Naive thymus-derived CD8-positive, alpha-beta T cell (primary cell): ENCODE measurements at places on chromosomes 4 and X. TPM values are rescaled to one million over a fixed set of nuclear protein-coding genes. Genes with fewer than 3 reads are reported as not detected.

Gene CDX4
- not detected for total RNA-seq

Gene THAP6
- total RNA-seq = 34.0 TPM

Gene IGSF1
- total RNA-seq = not detected

Gene ZFP92
- total RNA-seq = 0.47 TPM

Gene DOCK11
- total RNA-seq = 116 TPM

Gene MAGIX
- 1.2 TPM for total RNA-seq

- no peak for DNase-seq
- peaks cover 47% of the 10 kb centered on the region for H3K4me1 ChIP-seq
- no peaks in the 10 kb centered on the region for H3K36me3 ChIP-seq
- no peaks in the 10 kb centered on the region for H3K27me3 ChIP-seq
- peak overlapping the region; percentile 98 for H3K27ac ChIP-seq
Observed at GRCh38 chr4:80171656-80172055, 25.6 kb upstream of the PRDM8 start.

DNA sequence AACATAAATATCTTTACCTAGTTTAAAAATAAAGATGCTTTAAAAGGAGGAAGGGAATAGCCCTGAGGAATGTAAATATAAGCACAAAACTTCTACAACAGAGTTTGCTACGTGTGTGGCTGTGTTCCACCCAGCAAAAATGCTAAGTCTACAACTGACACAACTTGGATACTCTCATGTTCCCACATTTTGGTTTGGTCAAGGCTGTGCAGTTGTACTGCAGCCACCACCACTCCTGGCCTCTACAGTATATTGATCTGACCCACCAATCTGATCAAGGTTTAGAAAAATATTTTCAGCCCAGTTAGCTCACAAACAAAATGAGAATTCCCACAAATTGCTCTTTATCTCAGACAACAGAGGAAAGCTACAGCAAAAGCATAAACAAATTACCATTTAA, 12.1 kb downstream of the F9 start:
- no peak overlapping the region for H3K4me3 ChIP-seq
- no peaks in the 10 kb centered on the region for H3K4me1 ChIP-seq
- peaks cover under 1% of the 10 kb centered on the region for H3K27me3 ChIP-seq

DNA sequence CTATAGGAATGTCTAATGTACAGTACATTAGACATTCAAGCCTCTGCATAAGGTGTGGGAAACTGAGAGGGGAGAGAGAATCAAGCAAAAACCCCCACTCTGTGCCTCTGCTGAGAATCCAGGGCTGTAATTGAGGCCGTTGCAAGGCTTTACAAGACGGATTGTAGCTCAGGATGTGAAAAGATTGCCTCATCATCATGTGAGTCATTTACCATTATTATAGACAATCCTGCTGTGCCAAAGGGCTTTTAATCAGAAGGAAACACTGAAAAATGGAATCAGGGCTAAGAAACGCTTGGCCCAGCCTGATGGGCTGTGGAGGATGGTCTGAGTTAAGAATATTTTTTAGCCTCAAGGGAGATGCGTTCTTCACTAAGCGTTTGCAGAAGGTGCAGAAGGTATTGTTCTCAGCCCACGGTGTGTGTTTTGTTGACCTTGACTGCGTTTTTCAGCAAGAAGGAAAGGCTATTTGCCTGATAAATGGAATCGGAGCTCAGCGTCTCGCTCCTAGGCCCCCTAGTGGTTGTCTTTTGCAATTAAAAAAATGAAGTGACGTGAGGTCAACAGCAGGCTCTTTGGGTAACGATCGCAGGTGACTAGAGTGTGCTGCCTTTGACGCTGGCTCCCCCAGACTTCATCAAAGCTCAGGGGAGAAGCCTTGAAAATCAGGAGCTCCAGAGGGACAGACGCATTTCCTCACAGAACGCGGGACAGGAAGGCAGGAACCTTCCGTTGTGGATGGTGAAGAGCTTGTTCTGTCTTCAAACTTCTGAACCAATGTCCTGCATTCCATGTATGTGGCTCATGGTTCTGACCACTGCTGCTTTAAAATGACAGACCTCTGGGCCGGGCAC, 18.1 kb upstream of the CHRNA9 start:
- DNase-seq = peak; percentile 71
- H3K27me3 ChIP-seq = no peaks in the 10 kb centered on the region
- H3K4me1 ChIP-seq = peaks cover 27% of the 10 kb centered on the region
- H3K27ac ChIP-seq = peak overlapping the region; percentile 98
- H3K4me3 ChIP-seq = peak overlapping the region; percentile 91
- no peaks in the 10 kb centered on the region for H3K36me3 ChIP-seq

- H3K36me3 ChIP-seq = no peaks in the 10 kb centered on the region
- H3K27me3 ChIP-seq = peaks cover 5% of the 10 kb centered on the region
- DNase-seq = no peak
- H3K4me3 ChIP-seq = no peak overlapping the region
- no peaks in the 10 kb centered on the region for H3K4me1 ChIP-seq
Observed at GRCh38 chr4:145248971-145249370, 68.6 kb upstream of the OTUD4 start.

DNA sequence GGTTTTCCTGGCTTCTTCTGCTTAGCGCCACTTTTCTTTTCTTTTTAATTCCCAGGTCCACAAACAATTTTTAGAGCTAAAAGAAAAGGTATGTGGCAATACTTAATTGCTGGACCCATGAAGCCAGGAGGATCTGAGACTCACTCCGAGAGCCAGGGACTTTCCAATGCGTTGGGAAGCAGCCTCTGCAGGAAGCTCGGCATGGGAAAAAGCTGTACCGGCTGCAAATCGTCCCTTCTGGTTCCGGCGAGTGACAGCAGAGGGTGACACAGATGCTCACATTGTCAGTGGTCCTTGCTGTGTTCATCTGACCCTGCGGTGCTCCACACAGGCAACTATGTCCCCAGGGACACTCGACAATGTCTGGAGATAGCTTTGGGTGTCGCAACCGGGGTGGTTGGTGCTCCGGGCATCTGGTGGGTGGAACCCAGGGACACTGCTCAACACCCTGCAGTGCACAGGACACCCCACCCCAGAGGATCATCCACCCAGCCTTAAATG, 164.0 kb downstream of the PRKX start:
- no peak overlapping the region for H3K27ac ChIP-seq
- H3K4me3 ChIP-seq = no peak overlapping the region
- no peak for DNase-seq
